Breast epithelium (tissue), 4 donors: ENCODE measurements at places on chromosomes 2 and 18.

DNA sequence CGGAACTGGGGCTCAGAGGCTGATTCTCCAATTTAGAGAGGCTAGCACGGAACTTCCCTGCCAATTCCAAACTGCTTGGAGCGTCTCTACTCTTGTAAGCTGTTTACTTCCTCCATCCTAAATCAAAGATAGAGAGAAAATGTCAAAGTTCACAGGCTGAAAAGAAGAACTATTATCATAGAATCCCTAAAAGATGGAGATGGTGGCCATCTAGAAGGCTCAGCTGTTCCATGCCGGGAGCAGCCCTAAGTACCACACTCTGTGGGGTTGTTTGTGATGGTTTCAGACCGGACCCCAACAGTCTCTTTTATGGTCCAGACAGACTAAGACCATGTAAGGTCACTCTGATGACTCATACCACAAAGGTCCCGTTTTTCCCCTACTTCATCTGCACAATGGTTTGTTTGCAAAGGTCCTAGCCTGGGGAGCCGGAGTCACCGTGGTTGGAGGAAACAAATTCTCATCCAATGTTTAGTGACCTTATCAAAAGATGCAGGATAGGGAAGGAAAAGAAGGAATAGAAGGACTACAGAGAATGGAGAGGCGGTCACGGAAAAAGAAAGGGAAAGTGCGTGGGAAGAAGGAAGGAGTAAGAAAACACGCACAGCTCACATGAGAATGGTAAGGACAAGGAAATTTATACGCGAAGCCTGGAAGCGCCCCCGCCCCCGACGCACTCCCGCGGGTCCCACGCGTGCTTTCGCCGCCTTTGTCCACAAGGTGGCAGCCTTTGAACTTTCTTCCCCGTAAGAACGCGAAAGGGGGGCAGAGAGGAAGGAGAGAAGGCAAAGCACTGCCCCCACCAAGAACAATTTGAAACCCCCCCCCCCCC, 453 bp upstream of the ANTXR1 start:
- no peak for DNase-seq

- no peak for DNase-seq
These were observed 137.1 kb upstream of the PIEZO2 start for GRCh38 chr18:11286431-11286830.

GRCh38 chr2:162318328-162319180, at the start of gene IFIH1:
Gene IFIH1 (minus strand): TSS chr2:162318684. CDS start chr2:162318307, 377 bp downstream.
- DNase-seq = peak; percentile 81

GRCh38 chr18:58101291-58101794, 57.3 kb downstream of the NEDD4L start:
- peak; percentile 40 for DNase-seq

GRCh38 chr2:101234169-101234938, 18.3 kb upstream of the CNOT11 start:
- no peak for DNase-seq

DNA sequence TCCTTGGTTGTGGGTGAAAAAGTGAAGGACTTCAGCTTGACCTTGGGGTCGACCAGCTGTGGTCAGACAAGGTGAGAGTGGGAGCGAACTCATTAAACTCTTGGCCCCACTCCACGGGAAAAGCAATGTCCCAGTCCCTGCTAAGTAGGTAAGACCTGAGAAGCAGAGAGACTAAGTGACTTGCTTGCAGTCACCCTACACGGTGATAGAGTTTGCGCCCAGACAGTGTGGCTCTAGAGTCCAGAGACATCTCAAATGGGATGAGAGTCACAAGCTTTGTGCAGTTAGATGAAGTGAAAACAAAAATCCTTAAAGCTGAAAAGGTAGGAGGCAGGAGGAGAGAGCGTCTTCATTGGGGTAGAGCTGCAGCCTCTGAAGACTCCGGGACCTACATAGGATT, 55.9 kb upstream of the ZNF236 start:
- DNase-seq = no peak

- DNase-seq = no peak
These were observed 114.7 kb downstream of the DNAH6 start for GRCh38 chr2:84631047-84631446.

DNA sequence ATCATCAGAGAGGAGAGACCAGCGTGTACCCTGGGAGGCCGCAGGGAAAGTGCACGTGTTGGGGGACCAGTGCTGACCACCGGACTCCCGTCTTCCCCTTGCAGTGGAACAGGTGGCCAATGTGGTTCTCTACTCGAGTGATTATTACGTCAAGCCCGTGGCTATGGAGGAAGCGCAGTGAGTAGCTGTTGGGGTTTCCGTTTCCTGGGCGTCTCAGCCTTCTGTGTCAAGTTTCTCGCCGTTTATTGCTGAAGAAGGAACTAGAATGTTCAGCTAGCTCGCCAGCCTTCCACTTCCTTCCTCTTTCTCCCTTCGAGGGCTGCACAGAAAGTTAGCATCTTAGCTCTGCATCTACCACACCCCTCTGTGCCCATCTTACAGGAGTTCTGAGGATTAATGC, 22.8 kb upstream of the DGKD start:
- DNase-seq = peak; percentile 43

GRCh38 chr18:42268798-42269197, 313.8 kb downstream of the PIK3C3 start:
- no peak for DNase-seq

DNA sequence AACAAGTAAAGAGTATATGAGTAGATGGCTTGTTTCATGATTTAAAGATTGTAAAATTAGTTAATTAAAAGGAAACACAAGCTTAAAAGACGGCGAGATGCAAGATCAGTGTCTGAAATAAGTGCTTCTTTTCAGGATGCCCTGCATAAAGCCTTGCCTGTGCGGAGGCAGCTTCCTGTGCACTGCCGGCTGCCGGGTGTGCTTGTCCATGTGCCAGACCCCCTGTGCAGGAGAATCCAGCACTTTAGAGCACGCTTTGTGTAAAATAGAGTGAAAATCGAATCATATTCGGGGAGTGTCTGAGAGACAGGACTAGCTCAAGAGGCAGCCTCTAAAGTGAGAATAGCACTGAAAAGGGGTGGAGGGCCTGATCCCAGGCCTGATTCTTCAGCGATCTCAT, 154.7 kb downstream of the CHST9 start:
- no peak for DNase-seq

- DNase-seq = no peak
These were observed 91.7 kb upstream of the EPC2 start for GRCh38 chr2:148552675-148553331.

GRCh38 chr18:36516726-36517125, 219.2 kb downstream of the FHOD3 start:
- no peak for DNase-seq

DNA sequence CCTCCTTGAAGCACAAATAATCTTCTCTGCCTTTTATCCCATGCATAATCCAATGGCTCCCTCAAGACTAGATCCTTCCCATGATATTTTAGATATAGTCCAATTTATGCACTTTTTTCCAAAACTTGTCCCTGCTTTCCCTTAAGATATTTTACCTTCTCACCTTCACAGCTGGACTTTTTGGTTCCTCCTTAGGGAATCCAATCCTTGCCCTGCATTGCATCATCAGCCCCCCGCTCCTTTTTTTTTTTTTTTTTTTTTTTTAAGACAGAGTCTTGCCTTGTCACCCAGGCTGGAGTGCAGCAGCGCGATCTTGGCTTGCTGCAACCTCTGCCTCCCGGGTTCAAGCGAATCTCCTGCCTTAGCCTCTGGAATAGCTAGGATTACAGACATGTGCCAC, 250.6 kb downstream of the DOK6 start:
- DNase-seq = no peak

GRCh38 chr18:54147439-54147838, 77.0 kb downstream of the MBD2 start:
- DNase-seq = no peak

DNA sequence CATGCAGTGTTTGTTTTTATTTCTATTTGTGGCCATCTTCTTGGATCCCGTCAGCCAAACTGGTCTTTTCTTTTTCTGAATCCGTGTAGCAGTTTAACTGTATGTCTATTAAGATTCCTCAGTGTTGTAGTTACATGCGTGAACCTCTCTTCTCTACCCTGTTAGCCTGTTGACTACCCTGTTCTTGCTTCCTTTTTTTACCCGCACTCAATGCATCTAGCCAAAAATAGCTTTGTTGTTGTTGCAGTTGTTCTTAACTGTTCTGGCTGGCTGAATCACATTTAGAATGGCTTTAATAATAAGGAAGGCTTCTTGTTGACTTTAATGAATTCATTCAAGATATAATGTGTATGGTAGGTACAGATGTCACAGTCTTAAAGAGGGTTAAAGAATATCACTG, 137.1 kb downstream of the LCLAT1 start:
- DNase-seq = no peak

- no peak for DNase-seq
These were observed 1231.2 kb upstream of the ZEB2 start for GRCh38 chr2:145751155-145751554.

DNA sequence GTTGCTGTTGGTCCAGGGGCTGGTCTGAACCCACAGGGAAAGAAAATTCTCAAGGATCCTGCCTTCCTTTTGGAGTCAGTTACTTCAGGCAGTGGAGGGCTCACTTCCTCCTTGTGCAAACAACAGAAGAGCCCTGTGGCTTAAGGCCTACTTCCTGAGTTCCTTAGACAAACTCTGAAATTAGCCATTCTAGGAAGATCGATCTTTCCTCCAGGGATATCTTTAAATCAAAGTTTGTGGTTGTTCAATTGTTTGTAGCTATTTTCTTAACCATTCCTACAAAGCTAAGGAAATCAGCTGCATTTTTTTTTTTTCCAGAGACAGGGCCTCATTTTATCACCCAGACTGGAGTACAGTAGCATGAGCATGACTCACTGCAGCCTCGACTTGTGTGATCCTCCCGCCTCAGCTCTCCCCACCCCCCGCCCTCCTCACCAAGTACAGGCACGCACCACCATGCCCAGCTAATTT, 156.0 kb downstream of the TANC1 start:
- DNase-seq = no peak

DNA sequence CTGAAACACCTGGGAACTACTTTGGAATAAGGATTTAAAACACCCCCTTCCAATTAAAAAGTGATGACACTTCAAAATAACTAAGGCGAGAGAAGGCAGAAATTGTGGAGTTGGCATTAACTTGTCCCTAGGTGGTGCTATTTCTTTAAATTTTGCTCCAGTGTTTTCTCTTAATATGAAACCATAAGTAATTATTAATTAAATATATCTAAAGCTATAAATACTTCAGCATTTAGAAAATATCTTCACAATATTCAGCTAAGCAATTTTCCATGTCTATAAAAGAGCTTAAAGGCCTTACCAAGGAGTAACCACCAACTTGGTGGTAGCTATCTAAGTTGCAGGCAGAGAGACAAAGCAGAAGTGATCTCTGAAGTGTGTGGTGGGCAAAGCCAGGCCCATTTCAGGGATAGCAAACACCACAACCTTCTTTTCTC, 186.8 kb upstream of the PGAP1 start:
- DNase-seq = no peak

DNA sequence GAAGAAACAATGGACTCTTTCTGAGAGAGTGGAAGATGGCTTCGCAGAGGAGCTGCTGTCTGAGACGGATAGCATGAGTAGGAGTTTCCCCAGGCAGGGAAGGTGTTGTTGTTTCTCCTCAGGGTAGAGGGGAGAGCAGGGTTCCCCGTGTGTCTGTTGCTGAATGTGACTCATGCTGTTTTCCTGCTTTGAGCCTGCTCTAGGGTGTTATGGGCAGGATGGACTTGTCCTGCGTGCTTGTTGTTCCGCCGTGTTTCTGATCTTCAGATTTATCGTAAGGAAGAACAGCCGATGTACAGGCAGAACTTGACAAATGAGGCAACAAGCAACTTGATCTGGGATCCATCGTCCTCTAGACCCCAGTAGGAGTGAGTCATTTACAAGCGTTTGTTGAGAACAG, 19.7 kb upstream of the MYCN start:
- DNase-seq = no peak

DNA sequence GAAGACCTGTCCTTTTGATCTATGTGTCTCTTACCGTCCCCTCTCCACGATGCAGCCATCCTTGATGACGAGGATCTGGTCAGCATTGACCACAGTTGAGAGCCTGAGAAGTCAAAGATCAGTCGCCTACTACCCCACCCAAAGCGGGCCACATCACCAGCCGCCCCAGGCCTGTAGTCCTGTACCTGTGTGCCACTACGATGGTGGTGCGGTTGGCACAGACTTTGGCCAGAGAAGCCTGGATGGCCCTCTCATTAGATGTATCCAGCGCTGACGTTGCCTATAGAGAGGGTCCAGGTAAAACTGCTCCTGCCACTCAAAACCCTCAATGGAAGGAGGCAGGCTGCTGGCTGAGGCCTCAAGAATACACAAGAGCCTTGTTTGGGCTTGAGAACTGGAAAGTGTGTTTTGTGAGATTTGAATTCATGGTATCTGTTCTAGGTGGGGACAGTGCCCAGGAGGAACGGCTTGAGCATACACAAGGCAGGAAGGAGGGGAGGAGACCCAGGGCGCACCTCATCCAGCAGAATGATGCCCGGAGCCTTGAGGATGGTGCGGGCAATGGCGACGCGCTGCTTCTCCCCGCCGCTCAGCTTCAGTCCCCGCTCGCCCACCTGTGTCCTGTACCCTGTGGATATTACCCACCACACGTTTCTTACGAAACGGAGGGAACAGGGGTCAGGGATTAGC, 3.8 kb downstream of the ZFAND2B start:
- DNase-seq = no peak

- no peak for DNase-seq
These were observed 19.8 kb downstream of the ARPC2 start for GRCh38 chr2:218236829-218237228.

DNA sequence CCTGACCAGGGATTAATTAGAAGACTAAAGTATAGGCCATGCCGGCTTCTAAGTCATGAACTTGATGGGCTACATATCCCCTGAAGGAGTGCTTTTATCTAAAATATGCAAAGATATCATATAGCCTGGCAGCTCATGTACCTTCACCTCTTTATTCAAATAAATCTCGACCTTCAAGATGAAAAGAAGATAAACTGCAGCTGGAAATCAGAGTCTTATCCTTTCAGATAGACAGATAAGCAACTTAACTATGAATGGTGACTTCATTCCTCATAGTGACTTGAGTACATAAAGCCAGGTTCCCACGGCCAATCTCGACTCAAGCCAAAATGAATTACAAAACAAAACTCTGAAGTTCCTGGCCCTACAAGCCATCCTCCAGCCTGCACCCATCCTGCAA, 165.3 kb upstream of the KLHL29 start:
- no peak for DNase-seq

GRCh38 chr2:187916799-187917198, 362.6 kb upstream of the TFPI start:
- DNase-seq = no peak

DNA sequence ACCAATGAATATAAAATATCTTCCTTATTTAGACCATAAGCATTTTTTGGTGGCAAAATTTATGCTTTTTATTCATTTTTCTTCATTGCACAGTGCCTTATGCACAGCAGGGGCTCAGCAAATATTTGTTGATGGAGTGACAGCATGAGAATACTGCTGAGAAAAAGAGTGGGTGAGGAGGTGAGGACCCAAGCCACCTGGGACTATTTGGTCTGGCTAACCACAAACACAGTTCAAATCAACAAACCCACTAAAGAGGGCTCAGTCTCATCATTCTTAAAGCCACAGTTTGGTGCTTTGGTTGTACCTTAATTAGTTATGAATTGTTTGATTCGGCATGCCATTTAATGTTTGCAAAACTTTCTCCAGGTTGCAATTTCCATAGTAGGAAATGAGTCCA, 183.5 kb upstream of the ZNF521 start:
- no peak for DNase-seq

GRCh38 chr2:233007739-233008138, 5.3 kb downstream of the NGEF start:
- no peak for DNase-seq

- peak; percentile 15 for DNase-seq
These were observed 206.9 kb downstream of the ASB1 start for GRCh38 chr2:238633426-238634328.
